Activated effector memory CD4-positive, alpha-beta T cell treated with Interleukin-2 at 50 U/mL for 16 hours (primary cell): ENCODE measurements at places on chromosomes 2 and 18.

- DNase-seq, result no peak
Measured at GRCh38 chr2:16302431-16303272, 362.3 kb downstream of the MYCN start.

DNA sequence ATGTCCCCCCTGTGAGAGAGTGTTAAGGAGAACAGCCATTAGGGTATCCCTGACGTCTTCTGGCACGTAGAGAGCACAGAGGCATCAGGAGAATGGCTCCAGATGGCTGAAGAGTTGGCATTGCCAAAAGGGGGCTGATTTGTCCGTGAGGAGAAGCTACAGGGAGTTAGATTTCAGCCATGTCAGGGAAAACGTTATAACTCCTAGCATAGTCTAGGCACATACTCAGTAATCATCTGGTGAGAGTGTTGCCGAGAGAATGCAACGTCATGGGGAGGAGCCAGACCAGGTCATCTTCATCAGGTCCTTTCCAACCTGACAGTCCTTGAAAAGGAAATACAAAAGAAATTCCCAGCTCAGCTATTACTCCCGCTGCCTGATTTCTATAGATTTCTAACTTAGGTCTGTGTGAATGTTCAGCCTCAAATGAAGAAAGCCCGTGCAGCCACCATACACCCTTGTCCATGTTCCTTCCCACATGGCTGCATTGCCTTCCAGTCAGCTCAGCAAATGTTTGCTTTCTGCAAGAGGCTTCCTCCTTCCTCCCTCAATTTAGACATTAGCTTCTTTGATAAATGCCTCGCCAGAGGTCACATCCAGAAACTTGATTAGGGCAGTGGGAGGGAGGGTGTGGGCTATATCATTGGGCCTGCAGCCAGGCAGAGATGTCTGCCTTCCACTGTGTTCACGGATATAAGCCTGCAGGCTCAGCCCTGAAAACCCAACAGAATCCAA lies 93.0 kb downstream of the STPG4 start:
- no peak for DNase-seq

DNA sequence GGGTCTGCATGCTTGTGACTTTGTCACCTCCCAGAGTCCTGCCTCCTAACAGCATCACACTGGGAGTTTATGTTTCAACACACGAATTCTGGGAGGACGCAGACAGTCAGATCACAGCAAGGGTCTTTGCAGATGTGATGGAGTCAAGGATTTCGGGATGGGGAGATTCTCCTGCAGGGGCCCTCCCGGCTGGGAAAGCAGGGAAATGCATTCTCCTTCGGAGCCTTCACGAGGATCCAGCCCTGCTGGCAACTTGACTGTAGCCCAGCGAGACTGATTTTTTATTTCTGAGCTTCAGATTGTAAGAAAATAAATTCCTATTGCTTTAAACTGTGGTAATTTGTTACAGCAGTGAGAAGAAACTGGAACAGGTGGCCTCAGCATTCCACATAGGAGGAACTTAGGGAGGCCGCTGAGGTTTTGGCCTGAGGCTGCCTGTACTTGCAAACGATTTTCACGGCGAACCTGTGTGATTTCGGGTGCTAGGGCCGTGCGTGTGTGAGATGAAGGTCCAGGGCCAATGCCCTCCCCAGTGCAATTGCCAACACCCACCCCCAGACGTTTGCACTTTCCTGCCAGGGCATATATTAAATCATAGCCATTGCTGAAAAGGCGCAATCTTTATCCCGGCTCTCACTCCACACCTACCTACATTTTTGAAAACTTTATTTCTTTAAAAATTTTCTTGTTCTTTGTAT lies 79.8 kb downstream of the ASB1 start:
- DNase-seq, result no peak

- DNase-seq, result no peak
Measured at GRCh38 chr2:178160601-178161000, 33.7 kb upstream of the OSBPL6 start.

- no peak for DNase-seq
Measured at GRCh38 chr2:64656379-64656778, 2.7 kb upstream of the SERTAD2 start.

GRCh38 chr2:222355860-222356259 lies 57.1 kb upstream of the PAX3 start:
- no peak for DNase-seq

DNA sequence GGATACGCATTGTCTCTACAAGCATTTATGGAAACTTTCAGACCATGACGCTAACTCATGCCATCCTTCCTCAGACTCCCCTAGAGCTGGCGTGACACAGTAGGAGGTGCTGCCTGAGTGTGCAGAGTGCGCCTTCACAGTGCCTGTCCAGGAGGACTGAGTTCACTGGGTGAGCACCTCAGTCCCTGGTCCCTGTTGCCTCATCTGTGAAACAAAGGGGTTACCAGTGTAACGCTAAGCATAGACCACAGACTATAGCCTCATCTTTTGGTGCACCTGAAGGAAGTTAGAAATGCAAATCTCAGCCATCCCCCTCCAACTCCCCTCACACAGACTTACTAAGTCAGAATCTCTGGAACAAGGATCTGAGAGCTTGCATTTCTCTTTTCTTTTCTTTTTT lies 142.8 kb downstream of the TMEM17 start:
- no peak for DNase-seq

DNA sequence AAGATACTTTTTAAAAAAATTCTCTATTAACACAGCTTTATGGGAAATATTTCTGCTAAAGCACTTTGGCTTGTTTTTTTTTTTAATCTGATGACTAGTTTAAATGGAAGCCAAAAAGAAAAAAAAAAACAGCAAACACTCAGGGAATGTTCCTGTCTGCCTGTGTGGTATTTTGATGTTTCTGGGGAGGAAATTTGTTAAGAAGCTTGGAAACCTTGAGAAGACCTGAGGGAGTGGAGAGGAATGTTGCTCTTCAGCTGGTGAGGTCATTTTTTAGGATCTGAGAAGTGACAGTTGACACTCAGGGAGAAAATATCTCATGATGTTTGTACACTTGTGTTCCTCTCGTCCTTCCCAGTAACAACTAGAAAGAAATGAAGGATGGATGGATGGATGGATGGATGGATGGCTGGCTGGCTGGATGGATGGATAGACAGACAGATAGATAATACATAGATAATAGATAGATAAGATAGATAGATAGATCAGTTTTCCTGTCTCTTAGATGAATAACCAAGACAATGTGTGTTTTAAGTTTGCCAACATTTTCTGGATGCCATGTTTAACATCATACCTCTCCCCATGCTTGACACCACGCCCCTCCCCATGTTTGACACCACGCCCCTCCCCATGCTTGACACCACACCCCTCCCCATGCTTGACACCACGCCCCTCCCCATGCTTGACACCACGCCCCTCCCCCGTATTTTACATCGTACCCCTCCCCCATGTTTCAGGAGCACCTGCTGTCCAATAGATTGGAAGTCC lies 84.8 kb downstream of the CTIF start:
- no peak for DNase-seq

- no peak for DNase-seq
Measured at GRCh38 chr2:240628808-240629618, 3.7 kb downstream of the GPR35 start.

GRCh38 chr2:132804051-132804450 lies 134.0 kb upstream of the LYPD1 start:
- DNase-seq, result no peak

DNA sequence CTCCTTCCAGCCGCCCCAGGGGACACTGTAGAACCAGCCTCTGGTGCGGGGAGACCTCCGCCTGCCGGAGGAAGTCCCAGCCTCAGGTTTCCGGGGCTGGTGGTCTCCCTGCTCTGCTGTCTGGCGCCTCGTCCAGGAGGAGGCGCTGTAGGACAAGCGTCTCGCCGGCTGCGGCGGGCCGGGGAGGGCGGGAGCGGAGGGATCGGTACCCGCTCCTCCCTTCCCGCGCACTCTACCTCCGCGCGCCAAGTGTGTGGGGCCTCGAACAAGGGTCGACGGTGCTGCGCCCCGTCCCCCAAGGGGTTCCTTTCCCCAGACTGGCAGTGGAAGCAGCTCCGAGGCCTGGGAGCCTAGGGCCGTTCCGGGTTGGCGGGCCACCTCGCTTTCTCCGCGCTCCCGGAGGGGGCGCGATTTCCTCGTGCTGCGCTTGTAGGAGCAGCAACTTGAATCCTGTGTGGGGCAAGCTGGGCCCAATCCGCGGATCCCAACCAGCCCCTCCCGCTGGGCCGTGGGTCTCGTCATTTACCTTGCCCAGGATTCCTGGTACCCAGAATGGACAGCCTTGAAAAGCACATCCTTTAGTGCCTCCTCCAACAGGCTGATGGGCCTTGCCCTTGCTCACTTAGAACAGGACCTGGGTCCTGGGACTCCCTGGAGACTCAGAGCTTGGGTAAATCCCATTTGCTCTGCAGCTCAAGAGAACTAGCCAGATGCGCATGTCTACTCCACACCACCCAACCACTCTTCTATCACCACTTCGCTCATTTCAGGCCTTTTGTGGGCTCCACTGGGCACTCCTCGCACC lies 10.6 kb upstream of the HOXD4 start:
- peak; percentile 21 for DNase-seq

- DNase-seq, result no peak
Measured at GRCh38 chr2:238093181-238094140, 6.7 kb upstream of the ESPNL start.

DNA sequence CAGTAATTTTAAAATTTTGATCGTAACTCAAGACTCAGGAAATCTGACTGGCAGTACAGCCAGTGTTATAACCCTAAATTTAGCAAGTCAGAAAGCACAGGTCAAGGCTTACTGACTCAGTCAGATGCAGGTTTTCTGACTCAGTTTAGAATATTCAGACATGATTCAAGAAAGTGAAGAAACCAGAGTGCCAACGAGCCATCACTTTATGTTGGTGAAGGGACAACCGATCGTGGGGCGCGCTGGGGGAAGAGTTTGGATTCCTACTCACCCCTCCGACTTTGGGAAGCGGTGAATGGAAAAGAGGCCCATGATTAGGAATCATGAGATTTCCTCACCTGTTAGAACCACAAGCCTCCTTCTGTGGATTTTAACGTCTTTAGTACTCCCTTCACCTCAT lies 998 bp downstream of the RNF149 start:
- DNase-seq, result no peak

DNA sequence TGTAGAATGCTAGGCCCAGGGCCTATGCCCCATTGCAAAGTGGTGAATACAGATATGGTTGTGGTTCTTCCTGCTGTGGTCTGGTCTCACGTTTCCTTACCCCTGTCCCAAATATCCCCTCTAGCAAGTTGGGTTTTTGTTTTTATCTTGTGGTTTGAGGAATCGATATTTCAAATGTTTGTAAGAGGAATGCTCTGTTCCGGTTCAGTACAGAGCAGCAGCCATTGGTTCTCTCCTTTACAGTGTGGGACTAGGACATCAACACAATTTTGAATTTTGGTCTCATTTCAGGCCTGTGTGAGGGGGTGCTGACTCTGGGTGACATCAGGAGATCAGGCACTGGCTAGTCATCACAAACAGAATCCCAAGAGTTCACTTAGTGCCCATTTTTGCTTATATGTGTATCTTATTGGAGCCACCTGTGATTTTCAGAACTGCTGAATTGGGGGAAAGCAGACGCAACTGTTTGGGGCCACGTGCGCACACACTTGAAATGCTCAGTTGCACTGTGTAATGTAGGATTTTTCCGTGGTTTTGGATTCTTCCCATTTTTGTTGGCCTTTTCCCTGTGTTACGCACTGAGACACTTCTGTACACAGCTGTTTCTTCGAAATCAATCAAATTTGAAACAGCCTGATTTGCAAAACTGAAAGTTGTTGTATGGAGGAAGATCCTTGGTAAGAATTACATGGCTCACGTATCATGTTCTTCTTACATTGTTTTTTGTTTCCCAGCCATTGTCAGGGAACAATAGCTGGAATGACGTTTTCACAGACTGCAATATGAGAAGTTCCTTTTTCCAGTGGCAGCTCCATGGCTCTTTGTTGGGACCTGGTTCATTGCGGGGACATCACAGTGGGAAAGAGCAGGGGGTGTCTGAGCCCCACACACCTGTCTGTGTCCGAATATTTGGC lies 8.6 kb downstream of the SH3BP4 start:
- no peak for DNase-seq

- no peak for DNase-seq
Measured at GRCh38 chr2:160970052-160970965, 189.9 kb upstream of the TANK start.

GRCh38 chr18:38750751-38751150 lies 1185.2 kb upstream of the CELF4 start:
- no peak for DNase-seq

- DNase-seq, result no peak
Measured at GRCh38 chr18:49935215-49935614, 121.9 kb upstream of the ACAA2 start.

- DNase-seq, result no peak
Measured at GRCh38 chr2:168119515-168120141, 127.8 kb downstream of the STK39 start.

GRCh38 chr2:43557196-43557595 lies 38.6 kb downstream of the THADA start:
- DNase-seq, result no peak

DNA sequence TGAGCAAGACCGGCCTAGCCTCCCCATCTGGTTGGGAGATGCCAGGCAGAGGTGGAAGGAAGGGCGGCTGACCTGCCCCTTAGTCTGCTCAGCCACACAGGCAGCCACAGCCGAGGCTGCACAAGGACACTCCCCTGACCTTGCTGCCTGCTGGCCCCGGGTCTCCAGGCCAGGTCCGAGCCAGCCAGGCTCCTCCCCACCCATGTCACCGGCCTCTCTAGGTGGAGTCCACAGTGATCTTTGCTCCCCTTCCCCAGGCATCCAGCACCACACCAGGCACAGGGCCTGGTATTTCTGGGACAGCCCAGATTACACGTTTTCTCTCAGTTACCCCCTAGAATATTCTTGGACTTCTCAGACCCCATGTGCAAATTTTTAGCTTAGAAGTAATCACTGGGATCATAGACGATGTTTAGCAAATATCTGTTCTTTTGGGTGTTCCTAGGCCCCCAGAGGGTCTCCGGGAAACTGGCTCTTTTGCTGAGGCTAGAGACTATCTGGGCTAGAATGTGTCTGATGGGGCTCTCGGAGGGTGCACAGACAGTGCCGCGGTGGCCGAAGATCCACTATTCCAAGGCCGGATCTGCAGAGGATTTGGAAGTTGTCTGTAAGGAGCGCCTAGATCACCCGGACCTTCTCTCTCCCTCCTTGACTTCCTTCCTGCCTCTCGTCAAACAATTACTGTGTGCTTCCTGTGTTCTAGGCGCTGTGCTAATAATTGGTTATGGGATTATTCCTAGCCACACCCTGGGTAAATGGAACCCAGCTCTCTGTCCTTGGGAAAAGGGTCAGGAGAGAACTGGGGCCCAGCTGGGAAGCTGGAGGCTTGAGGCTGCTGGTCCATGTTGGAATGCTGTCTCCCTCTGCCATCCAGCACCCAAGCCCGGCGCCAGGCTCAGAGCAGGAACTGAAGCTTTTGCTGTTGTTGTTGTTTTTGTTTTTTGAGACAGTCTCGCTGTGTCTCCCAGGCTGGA lies 46.9 kb downstream of the ODC1 start:
- no peak for DNase-seq

- DNase-seq, result no peak
Measured at GRCh38 chr2:175449616-175450015, 268.1 kb upstream of the ATP5MC3 start.

- no peak for DNase-seq
Measured at GRCh38 chr2:190311893-190312634, 7.6 kb downstream of the HIBCH start.

- DNase-seq, result no peak
Measured at GRCh38 chr2:47073641-47074040, 81.5 kb downstream of the STPG4 start.

- no peak for DNase-seq
Measured at GRCh38 chr18:77054288-77054605, 78.3 kb downstream of the MBP start.

GRCh38 chr18:80200171-80200931 lies 47.0 kb downstream of the PARD6G start:
- no peak for DNase-seq
